ENCODE measurements at places on chromosomes 7 and 10. TPM values are rescaled to one million over a fixed set of nuclear protein-coding genes. Genes with fewer than 3 reads are reported as not detected.
A peak's percentile ranks its signal among the peaks of the same experiment; 100 is the strongest.

- H3K36me3 ChIP-seq: no peaks in the 10 kb centered on the region
- H3K4me3 ChIP-seq: peak within 1 kb of the TSS; percentile 41
- no peak within 1 kb of the TSS for H3K27ac ChIP-seq
- H3K27me3 ChIP-seq: no peaks in the 10 kb centered on the region
These were observed at the start of gene EPO for GRCh38 chr7:100720279-100720670. Gene EPO (plus strand): TSS chr7:100720468. CDS start chr7:100720981, 513 bp downstream.

DNA sequence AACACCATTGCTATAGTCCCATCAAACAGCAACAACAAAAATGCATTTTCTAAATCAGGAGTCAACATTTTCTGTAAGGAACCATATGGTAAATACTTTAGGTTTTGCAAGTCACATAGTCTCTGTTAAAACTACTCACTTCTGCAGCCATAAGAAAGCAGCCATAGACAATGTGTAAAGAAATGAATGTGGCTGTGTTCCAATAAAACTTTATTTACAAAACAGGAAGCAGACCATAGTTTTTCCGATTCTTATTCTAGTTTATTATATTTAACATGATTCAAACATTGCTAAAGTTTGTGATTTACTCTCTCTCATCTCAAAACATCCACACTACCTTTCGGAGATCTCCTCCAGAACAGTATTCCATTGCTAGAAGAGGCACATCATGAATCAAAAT is 6.9 kb downstream of the CHUK start:
- no peaks in the 10 kb centered on the region for H3K27me3 ChIP-seq
- no peak overlapping the region for H3K27ac ChIP-seq
- H3K36me3 ChIP-seq: peaks cover 48% of the 10 kb centered on the region
- DNase-seq: no peak
- no peaks in the 10 kb centered on the region for H3K4me1 ChIP-seq

GRCh38 chr10:113691381-113691780 is 11.7 kb downstream of the CASP7 start:
- no peak overlapping the region for H3K27ac ChIP-seq
- H3K27me3 ChIP-seq: no peaks in the 10 kb centered on the region
- H3K36me3 ChIP-seq: no peaks in the 10 kb centered on the region

DNA sequence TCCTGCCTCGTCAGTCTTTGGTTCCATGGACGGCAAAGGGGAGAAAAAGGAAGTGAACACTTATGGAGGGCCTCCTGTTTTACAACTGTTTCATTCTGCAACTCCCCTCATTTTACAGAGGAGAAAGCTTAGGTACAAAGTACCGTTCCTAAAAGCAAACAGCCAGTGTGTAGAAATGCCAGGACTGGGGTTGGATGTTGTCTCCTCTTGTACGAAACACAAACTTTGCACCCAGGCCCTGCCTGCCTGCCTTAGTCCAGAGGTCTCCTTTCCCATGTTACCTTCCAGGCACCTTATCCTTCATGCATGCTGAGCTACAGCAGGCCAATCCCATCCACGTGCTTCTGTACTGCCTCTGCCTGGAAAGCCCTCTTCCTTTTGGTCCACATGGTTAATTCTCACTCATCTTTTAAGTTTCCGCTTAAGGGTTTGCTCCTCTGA is 86.0 kb downstream of the ICA1 start:
- DNase-seq: peak; percentile 87
- H3K27ac ChIP-seq: peak overlapping the region; percentile 63
- no peak overlapping the region for H3K4me3 ChIP-seq
- H3K4me1 ChIP-seq: peaks cover 18% of the 10 kb centered on the region
- no peaks in the 10 kb centered on the region for H3K27me3 ChIP-seq
- no peaks in the 10 kb centered on the region for H3K36me3 ChIP-seq

DNA sequence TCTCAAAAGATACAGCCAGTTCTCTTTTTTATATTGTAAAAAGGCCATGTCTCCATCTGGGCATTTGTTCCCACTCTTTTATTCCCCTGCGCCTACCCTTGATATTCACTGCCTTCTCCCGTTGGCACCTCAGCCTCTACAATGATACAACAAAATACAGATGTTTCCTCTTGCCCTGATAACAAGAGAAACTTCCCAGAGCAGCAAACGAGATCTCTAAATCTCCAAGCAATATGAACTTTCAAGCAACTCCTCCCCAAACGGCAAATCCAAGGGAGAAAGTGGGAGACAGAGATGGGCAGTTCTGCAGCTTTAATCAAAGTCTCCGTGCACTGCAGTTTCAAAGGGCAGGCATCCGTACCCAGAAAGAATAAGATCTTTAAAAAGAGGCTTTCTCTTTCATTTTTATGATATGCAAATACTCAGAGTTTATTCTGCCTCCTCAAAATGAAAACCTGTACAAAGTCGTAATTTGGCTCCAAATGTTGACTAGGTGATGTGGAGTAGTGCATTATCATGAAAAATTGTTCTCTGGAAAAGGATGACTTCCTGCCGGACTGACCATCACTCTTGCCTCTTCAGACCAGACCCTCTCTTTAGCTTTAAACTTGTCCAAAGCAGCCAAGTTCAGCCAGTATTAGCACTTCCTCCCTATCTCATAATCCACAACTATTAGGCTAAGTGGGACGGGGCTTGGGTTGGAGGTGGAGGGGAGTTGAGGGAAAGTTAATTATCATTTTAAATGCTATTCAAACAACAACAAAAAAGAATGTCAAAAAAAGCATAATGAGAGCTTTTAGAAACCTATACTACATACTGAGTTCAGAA is 682 bp downstream of the HGF start:
- no peaks in the 10 kb centered on the region for H3K36me3 ChIP-seq
- H3K27ac ChIP-seq: peak overlapping the region; percentile 42
- peak overlapping the region; percentile 28 for H3K4me3 ChIP-seq
- no peaks in the 10 kb centered on the region for H3K27me3 ChIP-seq
- H3K4me1 ChIP-seq: no peaks in the 10 kb centered on the region

DNA sequence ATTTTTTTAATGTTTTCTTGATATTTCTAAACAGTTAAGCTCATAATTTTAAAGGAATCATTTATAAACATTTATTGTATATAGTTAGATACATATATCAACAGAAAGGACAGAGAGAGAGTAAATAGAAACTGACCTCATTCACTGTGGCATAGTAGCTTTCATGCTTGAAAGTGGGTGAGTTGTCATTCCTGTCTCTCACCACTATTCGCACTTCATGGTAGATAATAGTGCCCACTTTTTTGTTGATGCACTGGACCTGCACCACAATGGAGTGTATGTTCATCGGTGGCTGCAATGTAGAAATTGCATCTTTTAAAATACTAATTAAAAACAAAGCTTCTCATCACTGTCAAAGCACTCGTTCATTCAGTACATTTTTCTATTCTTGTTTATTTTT is 432.0 kb downstream of the PCDH15 start:
- no peak overlapping the region for H3K4me3 ChIP-seq
- no peaks in the 10 kb centered on the region for H3K27me3 ChIP-seq
- H3K36me3 ChIP-seq: no peaks in the 10 kb centered on the region
- H3K27ac ChIP-seq: no peak overlapping the region
- H3K4me1 ChIP-seq: no peaks in the 10 kb centered on the region

GRCh38 chr7:148987751-148988512 is 40.4 kb downstream of the PDIA4 start:
- H3K27ac ChIP-seq: peak overlapping the region; percentile 51
- H3K4me3 ChIP-seq: peak overlapping the region; percentile 61
- no peaks in the 10 kb centered on the region for H3K27me3 ChIP-seq

- no peak for DNase-seq
- H3K27me3 ChIP-seq: no peaks in the 10 kb centered on the region
- no peaks in the 10 kb centered on the region for H3K4me1 ChIP-seq
- H3K27ac ChIP-seq: no peak overlapping the region
- no peak overlapping the region for H3K4me3 ChIP-seq
- no peaks in the 10 kb centered on the region for H3K36me3 ChIP-seq
These were observed 220.5 kb downstream of the CDK14 start for GRCh38 chr7:90816511-90817142.

- no peaks in the 10 kb centered on the region for H3K27me3 ChIP-seq
- H3K4me1 ChIP-seq: peaks cover 20% of the 10 kb centered on the region
- H3K4me3 ChIP-seq: peak overlapping the region; percentile 86
- H3K36me3 ChIP-seq: no peaks in the 10 kb centered on the region
- no peak for DNase-seq
These were observed 730 bp upstream of the RASSF4 start for GRCh38 chr10:44958898-44959246.

DNA sequence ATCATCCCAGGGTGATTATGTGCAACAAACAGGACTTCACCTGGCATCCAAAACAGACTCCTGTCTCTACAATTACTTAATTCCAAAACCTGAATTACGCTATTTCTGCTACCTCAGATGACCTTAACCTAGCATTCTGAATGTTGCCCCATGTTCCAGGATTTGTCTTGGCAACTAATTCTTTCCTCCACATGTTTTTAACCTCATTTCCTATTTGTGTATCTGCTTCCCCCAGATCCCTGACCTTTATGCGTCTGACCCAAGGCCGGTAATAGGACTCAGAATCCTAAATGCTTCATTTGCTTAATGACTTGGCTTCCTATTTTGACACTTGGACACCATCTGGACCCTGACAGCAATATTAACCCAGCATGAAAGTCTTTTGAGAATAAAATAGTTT is 8.7 kb upstream of the ING3 start:
- no peaks in the 10 kb centered on the region for H3K36me3 ChIP-seq
- DNase-seq: no peak
- H3K27ac ChIP-seq: no peak overlapping the region
- no peak overlapping the region for H3K4me3 ChIP-seq
- no peaks in the 10 kb centered on the region for H3K27me3 ChIP-seq
- no peaks in the 10 kb centered on the region for H3K4me1 ChIP-seq

TRPV5 gene
- not detected for total RNA-seq

DNA sequence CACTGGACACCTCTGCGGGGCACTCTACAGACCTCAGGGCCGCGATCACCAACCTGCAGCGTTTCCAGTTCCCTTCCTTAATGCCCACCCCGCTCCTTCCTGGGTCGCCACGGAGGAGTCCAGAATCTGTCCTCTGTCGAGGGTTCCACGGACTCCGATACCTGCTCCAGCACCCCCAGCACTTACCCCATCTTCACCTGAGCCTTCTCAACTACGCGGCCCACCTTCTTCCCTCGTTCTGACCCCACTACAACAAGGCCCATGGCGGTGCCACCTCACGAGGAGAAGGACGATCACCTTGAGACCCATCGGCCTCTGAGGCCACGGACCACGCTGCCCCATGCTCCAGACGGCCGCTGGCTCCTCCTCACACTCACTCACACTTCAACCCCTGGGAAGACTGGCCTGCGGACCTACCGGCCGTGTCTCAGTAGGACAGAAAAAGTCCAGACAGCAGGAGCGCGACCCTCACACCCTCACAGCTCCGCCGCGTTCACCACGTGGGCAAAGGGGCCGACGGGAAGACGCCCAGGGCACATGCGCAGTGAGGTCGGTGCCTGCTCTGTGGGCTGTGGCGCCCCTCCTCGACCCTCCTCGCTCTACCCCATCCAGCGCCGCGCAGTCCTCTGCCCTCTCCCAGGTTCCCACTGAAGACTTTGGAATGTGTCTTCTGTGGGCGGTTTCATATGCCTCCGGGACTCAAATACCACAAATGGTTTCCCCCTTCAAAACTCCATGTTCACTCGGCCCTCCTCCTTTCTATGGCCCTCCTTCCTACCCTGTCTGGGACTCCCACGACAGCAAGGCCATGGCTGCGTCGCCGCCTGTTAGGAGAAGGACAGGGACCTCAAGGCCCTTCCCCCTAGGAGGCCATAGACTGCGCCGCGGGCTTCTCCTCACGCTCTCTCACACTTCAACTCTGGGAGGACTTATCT is 193.9 kb upstream of the PHF14 start:
- DNase-seq: no peak
- H3K27me3 ChIP-seq: no peaks in the 10 kb centered on the region
- H3K4me1 ChIP-seq: no peaks in the 10 kb centered on the region
- H3K27ac ChIP-seq: no peak overlapping the region
- no peaks in the 10 kb centered on the region for H3K36me3 ChIP-seq

GPR158 gene
- total RNA-seq: not detected
